ENCODE measurements at places on chromosomes 2 and 18.

- no peak for DNase-seq
These were observed 1.2 kb downstream of the SLC4A10 start for GRCh38 chr2:161625314-161625919.

DNA sequence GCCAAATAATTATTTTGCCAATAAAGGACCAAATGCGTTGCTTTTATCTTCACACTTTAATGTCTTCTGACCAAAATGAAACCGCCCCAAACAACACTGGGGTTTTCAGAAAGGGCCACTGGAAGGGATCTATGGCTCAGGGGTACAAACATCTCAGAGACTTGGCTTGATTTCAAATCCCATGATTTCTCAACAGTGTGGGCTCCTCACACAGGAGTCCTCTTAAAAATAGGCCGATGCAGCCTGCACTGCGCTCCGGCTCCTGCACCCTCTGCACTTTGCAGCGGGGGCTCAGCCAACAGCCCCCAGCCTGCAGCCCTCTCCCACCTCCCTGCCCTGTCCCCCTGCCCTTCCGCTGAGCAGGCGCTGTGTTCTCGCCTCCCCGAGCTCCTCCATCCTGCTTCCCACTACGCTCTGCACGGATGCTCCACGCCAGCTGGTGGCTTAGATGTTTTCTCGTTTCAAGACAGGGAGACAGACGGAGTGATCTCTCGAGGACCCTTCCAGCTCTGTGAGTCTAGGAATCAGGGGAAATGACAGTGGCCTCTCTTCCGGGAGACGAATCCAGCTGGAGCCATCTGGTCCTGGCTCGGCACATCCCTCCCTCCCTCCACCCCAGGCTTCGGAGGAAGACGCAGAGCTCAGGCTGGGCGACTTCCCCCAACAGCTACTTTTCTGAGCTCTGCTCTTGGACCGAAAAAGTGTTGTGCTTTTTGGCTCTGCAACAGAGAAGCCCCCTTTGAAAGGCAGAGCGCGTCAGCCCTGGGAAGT lies 71.4 kb downstream of the KCNF1 start:
- no peak for DNase-seq

- no peak for DNase-seq
These were observed 6.6 kb downstream of the KIF1A start for GRCh38 chr2:240813231-240813921.

- DNase-seq: no peak
These were observed 26.8 kb upstream of the MC5R start for GRCh38 chr18:13797157-13797611.

DNA sequence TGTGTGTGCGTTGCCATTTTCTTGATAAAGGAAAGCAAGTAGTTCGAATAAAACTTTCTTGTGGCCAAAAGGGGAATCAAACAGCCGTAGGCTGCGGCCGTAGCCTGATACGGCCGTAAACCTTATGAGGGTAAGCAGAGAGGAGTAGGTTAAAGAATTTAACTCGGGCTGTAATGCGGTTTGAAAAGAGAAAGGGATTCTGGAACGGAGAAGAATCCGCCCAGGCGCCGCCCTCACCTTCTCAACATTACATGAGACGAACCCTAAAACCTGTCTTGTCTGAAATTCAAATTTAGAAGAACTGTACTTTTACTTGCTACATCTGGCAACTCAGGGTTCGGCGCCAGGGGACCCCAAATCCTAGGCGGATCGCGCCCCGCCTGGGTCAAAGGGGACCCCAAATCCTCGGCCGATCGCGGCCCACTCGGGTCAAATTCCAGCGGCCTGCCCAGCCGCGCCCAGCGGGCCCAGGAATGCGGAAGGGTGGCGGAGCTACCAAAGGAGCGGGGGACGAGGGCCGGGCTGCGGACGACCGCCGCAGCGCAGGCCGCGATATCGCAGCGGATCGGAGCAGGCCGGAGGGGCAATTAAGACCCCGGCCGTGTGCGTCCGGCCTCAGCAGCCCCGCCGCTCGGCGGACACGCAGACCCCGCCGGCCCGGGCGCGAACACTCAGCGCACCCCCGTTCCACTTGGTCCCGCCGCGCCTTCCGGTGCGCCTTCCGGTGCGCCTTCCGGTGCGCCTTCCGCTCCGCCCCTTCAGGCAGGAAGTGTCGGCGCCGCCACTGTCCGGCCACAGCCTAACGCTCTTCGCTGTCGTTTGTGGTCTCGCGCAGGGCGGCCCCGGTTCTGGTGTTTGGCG lies at the start of gene MYL12B:
Gene MYL12B, plus strand, starts transcription at position 761 of the 861 bp plus-strand sequence. CDS start 10,766 bp downstream, outside the sequence.
- no peak for DNase-seq

- no peak for DNase-seq
These were observed 62.5 kb downstream of the REEP1 start for GRCh38 chr2:86274918-86275275.

DNA sequence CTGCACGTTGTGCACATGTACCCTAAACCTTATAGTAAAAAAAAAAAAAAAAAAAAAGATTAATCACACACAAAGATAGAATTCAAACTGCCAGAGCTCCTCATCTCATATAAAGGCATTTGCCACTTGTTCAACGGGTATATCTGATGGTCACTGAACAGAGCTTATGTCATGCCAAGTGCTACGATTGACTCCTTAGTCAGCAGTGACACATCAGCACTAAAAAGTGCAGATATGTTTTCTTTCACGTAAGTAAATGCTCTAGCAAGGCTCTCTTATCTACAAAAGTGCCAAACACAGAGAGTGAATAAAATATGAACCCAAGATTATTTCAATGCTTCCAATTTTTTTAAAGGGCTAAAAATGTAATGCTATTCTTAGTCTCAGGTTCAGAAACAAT lies 1.1 kb downstream of the LMAN1 start:
- DNase-seq: no peak

All from stimulated activated CD8-positive, alpha-beta memory T cell treated with anti-CD3 and anti-CD28 coated beads, Interleukin-4, amount 100 ng/mL, for 1 hour (primary cell).